ENCODE measurements at places on chromosomes 16 and 17. TPM values are rescaled to one million over a fixed set of nuclear protein-coding genes. Genes with fewer than 3 reads are reported as not detected.

DNA sequence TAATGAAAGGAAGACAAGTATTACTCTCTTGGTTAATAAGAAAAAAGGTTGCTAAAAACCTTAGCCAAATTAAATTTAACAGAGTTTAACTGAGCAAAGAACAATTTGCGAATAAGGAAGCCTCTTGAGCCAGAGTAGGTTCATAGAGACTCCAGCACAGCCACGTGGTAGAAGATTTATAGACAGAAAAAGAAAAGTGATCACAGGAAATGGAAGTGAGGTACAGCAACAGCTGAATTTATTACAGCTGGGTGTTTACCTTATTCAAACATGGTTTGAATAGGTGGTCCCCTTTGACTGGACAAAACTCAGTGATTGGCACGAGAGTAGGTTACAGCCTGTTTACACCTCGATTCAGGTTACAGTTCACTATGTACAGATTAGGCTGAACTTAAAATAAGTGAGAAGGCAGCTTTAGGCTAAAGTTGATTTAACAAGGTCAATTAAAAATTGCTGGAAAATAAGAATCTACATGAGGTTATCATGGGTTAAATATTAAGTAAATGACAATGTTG, 3.3 kb upstream of the CCL15 start:
- DNase-seq, result no peak

- peak; percentile 10 for DNase-seq
Observed at GRCh38 chr16:51056331-51056730, 94.7 kb downstream of the SALL1 start.

GRCh38 chr16:1701216-1701878, 4.6 kb upstream of the MAPK8IP3 start:
- no peak for DNase-seq

GRCh38 chr17:57133486-57133885, 48.4 kb downstream of the AKAP1 start:
- DNase-seq, result peak; percentile 41

GRCh38 chr16:47055136-47055885, 81.8 kb upstream of the DNAJA2 start:
- DNase-seq, result no peak

DNA sequence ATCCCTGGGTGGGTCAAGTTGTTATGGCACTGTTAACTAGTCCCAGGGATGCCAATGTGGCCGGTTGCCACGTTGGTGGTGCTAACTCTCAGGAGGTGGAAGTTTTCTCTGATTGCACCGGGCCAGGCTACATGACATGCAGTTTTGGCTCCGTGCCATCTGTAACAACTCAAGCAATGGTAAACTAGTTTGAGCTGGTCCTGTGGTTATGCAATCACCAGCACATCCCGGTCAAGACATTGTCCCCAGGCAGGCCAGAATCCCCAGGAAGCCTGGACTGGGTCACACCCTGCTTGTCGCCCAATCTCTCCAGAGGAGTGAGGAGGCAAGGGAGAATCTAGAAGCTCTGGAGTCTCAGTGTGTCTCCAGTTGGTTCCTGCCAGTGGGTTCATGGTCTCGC, 10.1 kb upstream of the CCL17 start:
- peak; percentile 36 for DNase-seq

ABI3 gene
- 0.12 TPM for total RNA-seq

CNGB1 gene
- not detected for total RNA-seq

Measured in M059J (cell line).